ENCODE measurements at places on chromosomes 11 and 22. TPM values are rescaled to one million over a fixed set of nuclear protein-coding genes. Genes with fewer than 3 reads are reported as not detected.

Gene MMP3
- total RNA-seq, result 3.6 TPM

Gene MGAT3
- total RNA-seq, result 0.54 TPM

Gene TP53AIP1
- 0.39 TPM for total RNA-seq

Gene MS4A2
- not detected for total RNA-seq

Gene SLC22A12
- not detected for total RNA-seq
